ENCODE measurements at places on chromosomes 12 and 14.

DNA sequence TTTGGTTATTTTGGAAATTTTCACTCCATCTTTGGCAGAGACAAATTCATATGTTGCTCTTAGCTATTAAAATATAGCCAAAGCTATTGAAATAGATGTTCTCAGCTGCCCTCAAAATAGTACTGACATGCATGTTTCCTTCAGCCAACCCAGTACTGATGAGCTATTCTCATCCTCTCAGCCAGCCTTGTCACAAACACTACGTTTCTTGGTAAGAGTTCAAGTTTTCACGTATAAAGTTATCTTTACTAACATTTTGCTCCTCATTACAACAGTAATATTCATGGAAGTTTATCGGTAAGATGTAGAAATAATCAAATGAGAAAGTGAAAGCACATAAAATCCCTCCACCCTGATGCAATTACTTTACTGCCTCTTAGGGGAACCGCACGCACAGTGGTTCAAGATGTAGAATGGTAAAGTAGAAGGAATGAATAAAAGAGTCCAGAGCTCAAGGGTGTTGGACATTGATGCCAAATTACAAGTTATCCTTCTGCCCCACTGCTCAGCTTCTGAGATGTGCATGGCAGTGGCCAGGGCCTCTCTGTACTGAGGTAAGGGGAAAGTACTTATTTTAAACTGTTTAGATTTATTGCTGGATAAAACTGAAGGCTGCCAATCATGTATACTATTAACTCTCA lies 20.7 kb downstream of the GCH1 start:
- peak; percentile 11 for DNase-seq

GRCh38 chr12:63802012-63802608 lies 22.4 kb downstream of the RXYLT1 start:
- no peak for DNase-seq

DNA sequence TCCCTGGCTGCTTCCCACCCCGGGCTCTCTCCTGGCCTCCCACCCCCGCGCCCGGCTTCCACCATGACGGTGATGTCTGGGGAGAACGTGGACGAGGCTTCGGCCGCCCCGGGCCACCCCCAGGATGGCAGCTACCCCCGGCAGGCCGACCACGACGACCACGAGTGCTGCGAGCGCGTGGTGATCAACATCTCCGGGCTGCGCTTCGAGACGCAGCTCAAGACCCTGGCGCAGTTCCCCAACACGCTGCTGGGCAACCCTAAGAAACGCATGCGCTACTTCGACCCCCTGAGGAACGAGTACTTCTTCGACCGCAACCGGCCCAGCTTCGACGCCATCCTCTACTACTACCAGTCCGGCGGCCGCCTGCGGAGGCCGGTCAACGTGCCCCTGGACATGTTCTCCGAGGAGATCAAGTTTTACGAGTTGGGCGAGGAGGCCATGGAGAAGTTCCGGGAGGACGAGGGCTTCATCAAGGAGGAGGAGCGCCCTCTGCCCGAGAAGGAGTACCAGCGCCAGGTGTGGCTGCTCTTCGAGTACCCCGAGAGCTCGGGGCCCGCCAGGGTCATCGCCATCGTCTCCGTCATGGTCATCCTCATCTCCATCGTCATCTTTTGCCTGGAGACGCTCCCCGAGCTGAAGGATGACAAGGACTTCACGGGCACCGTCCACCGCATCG lies 1.8 kb downstream of the KCNA1 start:
- DNase-seq, result peak; percentile 5

DNA sequence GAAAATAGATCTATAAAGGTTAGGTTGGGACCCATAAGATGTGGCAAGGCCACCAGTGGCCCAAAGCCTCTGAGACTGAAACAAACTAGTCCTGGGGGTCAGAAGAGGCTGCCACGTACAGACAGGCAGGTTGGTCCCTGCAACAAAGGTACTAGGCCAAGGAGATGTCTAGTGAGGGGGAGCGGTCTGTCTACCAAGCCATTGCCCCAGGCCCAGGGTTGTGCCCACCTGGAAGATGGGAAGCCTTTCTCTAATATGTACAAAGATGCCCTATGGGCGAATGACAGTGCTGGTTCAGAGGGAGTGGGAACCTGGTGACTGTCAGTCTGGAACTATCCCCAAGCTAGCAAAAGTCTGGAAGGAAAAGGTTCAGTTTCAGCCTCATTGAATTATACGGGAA lies 233.2 kb downstream of the RBM19 start:
- DNase-seq, result no peak

DNA sequence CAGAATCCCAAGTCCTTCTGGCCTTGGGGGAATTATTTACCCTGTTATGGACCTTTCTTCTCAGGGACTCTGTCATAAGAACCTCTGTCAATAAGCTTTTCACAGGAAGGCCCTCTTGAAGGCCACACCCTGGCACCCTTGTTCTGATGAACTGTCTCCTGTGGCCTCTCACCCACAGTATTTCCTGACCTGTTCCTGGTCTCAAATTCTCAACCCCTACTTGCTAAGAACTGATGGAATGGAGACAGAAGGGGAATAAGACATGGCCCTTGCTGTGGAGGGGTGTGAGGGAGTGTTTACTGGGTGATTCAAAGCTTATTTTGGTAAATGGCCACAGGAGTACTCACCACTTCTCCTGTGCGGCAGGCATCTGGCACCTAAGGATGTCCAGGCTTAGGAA lies 1082.9 kb downstream of the BCL11B start:
- no peak for DNase-seq

DNA sequence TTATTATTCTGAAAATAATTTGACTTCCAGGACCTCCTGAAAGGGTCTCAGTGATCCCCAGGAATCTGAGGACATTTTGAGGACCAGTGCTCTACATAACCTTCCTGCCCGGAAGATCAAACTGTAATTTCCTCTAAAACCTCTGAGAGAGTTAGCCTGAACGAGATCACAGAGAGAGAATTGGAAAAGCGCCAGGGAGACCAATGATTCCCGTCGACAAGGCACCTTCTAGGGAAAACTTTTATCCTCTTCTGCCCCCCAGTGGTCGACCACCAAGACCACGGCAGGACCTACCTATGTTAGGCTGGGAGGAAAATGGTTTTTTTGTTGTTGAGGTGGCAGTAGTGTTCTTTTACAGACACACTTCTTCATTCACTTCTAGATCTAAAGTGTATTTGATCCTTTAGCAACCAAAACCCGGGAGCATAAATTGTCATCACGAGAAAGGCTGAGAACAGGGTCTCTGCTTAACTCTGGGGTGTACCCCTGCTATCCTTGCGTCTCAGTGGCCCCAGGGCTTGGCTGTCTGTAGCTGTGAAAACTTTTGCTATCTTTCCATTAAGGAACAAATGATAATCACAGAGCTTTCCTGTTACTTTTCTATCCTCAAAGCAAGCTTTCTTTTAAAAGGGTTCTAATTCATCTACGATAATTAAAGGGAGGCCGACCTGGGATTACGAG lies 62.9 kb upstream of the NID2 start:
- DNase-seq, result peak; percentile 59

DNA sequence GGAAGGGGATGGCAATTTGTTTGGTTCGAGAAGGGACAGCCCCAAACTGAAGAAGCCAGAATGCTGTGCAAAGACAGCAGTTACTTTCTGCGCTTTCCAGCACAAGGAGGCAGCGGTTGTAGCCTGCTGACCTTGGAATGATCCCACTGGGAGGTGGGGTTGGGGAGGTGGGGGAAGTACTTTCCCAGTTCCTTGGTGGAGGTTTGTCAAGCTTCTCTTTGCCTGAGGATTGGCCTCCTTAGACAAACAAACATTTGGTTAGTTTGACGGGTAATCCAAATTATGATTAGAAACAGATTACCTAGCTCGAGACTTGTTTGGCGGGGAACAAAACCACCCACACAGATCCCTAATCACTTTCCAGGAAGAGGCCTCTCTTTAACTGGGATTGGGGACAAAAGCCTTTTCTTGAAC lies 79.1 kb upstream of the EGLN3 start:
- no peak for DNase-seq

GRCh38 chr14:76726551-76726970 lies 34.7 kb upstream of the VASH1 start:
- DNase-seq, result no peak

DNA sequence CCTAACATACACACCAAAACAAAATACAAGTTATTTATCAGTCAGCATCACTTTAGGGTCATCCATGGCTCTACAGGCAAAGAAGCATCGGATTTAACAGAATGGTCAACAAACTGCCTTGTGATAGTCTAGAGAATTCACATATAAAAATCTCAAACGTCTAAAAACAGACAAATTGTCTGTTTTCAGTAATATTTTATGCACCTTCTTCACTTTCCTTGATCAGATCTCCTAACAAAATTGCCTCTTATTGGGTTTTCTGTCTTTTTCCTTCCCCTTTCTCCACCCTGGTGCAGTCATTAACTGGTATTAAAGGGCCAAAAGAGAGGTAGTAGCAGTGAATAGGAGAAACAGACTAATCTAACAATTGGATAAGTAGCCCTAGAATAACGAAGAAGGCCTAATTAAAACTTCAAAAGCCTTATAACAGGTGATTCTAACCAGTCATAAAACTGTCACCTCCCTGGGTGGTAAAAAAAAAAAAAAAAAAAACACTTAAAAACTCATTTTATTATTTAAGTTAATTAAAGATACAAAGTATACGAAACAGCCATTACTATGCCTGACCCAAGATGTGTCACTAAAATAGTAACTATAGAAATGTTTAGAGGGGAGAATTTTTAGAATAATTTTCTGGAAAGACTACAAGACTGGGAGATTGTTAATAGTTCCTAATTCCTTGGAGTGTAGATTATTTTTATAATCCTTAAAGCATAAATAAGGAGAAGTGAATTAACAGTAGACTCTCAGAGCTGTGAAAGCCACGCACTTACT lies 1.5 kb downstream of the KIF21A start:
- DNase-seq, result no peak

- DNase-seq, result peak; percentile 79
These were observed at the start of gene C1R for GRCh38 chr12:7092229-7092985. Gene C1R (minus strand): TSS chr12:7092445. CDS start chr12:7092388, 57 bp downstream.

- DNase-seq, result no peak
These were observed 174.8 kb upstream of the RTL1 start for GRCh38 chr14:101078170-101078891.

DNA sequence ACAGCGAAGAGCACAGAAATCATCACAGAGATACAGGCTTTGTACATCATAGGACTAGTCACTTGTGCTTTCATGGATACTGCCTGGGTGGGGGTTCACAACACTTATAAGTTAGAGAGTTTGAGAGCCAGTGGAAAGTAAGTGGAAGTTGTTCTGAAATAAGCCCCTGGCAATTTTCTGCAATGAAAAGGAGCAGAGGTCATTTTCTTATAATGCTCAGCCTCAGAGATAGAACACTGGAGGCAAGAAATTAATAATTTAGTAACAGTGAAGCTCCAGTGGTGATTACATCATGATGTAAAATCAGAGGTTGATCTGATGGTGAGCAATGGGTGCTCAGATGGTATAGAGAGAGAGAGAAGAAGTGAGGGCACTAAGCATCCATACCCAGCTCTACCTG lies 5.8 kb downstream of the KRT6A start:
- no peak for DNase-seq

DNA sequence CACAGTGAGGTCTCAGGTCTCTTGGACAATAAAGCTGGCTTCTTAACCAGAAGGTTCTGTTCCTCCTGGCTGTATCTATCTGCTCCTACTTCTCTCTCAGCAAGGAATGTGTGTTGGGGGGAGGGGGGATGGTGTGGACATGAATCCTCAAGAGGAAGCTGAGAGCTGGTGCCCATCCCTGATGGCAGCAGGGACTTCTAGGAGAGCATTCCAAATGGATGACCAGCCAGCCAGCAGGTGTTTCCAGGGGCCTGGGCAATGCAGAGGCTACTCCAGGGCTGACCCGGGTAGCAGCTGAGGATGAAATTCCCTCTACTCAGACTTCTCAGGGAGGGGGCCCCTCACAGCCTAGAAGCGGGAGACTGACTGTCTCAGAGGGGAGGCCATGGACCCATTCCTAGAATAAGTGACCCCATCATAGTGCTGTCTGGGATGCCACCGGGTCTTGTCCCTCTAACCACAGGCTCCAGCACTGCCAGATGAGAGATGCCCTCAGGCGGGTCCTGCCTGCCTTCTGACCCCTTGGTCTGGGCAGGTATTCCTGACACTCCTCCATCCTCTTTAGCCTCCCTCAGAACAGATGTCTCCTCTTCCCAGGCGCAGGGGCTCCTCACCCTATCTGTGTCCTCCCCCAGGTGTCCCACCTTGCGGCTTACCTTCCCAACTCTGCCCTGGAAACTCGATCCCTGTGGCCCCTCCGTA lies 1.2 kb downstream of the RAB15 start:
- DNase-seq, result no peak

DNA sequence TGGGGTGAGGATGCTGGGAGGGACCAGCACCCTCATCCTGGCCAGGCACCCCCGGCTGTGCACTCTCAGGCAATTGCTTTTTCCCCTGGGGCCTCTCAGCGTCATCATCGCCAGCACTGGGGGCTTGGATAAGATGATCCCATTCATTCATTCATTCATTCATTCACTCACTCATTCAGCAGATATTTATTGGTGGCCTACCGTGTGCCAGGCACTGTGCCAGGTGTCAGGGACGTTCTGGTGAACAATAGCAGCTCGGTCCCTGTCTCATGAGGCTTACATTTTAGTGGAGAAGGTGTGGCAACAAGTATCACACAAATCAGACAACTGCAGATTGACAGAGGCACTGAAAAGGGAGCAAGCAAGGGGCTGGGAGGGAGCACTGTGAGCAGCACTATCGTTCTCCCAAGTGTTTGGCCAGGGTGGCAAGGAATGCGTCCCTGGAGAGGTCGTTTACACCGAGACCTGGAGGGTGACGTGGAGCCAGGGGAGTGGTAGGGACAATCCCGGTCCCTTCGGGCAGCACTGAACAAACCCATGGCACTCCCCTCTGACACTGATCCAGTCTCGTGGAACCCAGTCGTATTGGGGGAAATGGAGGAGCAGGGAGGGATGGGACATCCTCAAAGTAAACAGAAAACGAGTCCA lies 124.1 kb downstream of the PAPOLA start:
- no peak for DNase-seq

- DNase-seq, result no peak
These were observed 75.9 kb downstream of the CCDC60 start for GRCh38 chr12:119410396-119410795.

- DNase-seq, result no peak
These were observed 161.3 kb upstream of the FAR2 start for GRCh38 chr12:28987538-28988324.

GRCh38 chr14:49893309-49894213 lies 679 bp downstream of the ARF6 start:
- peak; percentile 83 for DNase-seq

DNA sequence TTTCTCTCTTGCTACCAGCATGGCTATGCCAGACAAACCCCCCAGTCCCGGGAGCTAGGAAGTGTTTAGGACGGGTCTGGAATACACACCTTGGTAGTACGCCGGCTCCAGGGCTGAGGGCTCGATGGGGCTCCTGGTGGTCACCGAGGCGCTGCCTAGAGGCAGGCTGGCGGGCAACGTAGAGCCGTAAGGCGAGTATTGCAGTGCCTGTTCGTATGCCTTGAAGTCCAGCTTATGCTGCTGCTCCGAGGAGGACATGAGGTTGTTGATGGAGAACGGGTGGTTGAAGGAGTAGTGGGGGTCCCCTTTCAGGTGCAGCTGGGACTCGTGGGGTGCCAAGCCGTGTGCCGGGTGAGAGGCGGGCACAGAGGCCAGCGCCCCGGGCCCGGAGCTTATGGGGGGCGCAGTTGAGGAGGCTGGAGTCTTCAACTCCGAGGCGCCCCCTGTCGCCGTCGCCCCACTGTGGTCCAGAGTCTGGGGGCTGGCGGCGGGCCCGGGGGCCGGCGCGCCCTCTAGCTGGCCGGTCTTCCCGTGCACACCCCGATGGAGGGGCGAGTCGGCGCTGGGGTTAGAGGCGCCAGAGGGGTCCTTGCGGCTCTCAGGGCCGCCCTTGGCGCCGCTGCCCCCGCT lies 3.6 kb downstream of the FOXA1 start:
- DNase-seq, result no peak

GRCh38 chr12:2824541-2824940 lies 10.3 kb downstream of the NRIP2 start:
- no peak for DNase-seq

Data from stimulated activated CD4-positive, alpha-beta T cell treated with anti-CD3 and anti-CD28 coated beads, Interleukin-2, amount 100 ng/mL, for 24 hours (primary cell).